ENCODE measurements at places on chromosomes 13 and 19. TPM values are rescaled to one million over a fixed set of nuclear protein-coding genes. Genes with fewer than 3 reads are reported as not detected.

The LILRB2 gene
- 0.61 TPM for total RNA-seq

The APOC1 gene
- total RNA-seq = 28.3 TPM

The WDR62 gene
- 2.1 TPM for total RNA-seq

GRCh38 chr13:48733739-48734335 is 80.1 kb downstream of the CYSLTR2 start:
- no peak for DNase-seq
- H3K27ac ChIP-seq = no peak overlapping the region
- no peaks in the 10 kb centered on the region for H3K36me3 ChIP-seq
- H3K4me3 ChIP-seq = no peak overlapping the region
- no peaks in the 10 kb centered on the region for H3K27me3 ChIP-seq

DNA sequence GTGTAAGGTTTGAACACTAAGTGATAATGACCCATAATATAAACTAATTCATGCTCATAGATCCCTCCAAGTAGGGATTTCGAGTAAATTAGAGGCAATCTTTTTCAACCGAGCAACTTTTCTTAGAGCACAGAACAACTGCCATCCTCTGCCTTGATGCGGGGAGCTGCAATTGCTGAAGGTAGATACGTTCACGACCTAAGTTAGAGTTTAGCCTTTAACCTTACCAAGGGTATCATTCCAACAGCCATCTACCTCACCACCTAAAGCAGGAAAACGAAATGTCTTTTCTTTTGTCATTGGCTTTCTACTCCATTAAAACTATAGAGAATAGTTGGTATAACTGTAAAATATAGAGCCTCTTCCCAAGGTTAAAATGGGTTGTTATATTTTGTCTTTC is 42.2 kb upstream of the NBEA start:
- no peak overlapping the region for H3K27ac ChIP-seq
- no peaks in the 10 kb centered on the region for H3K4me1 ChIP-seq
- H3K36me3 ChIP-seq = no peaks in the 10 kb centered on the region
- H3K27me3 ChIP-seq = no peaks in the 10 kb centered on the region
- DNase-seq = no peak

GRCh38 chr19:30386551-30387143 is 14.5 kb downstream of the ZNF536 start:
- H3K4me3 ChIP-seq = no peak overlapping the region
- no peak for DNase-seq
- H3K27ac ChIP-seq = no peak overlapping the region
- peaks cover 9% of the 10 kb centered on the region for H3K4me1 ChIP-seq
- H3K27me3 ChIP-seq = no peaks in the 10 kb centered on the region

DNA sequence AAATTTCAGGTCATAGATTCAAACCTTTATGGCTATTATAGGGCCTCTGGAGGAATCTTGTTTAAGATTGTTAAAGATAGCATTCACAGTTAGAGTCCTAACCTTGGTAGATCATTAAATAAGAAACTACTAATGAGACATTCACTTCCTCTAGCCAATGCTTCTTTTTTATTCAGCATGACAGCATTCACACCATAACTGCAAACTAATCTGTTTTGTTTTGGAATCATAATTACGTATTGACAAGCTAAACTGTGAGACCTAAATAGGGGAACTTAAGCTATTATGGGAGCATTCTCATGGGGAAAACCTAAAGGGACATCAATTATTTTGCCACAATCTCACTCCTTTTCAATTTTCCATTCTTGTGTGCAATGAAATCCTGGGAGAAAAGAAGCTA is 653.8 kb downstream of the PCDH9 start:
- no peaks in the 10 kb centered on the region for H3K36me3 ChIP-seq
- no peaks in the 10 kb centered on the region for H3K27me3 ChIP-seq
- H3K4me3 ChIP-seq = no peak overlapping the region
- DNase-seq = no peak
- H3K27ac ChIP-seq = no peak overlapping the region

- no peak within 1 kb of the TSS for H3K27ac ChIP-seq
- peaks cover 26% of the 10 kb centered on the region for H3K4me1 ChIP-seq
- no peak for DNase-seq
- H3K4me3 ChIP-seq = no peak within 1 kb of the TSS
- H3K27me3 ChIP-seq = peaks cover 38% of the 10 kb centered on the region
Observed at GRCh38 chr13:24680258-24680920, at the start of gene ATP12A. TSS of gene ATP12A (plus strand) at chr13:24680408. CDS start at chr13:24680744, 336 bp downstream.

The PRR36 gene
- total RNA-seq = 1.9 TPM

DNA sequence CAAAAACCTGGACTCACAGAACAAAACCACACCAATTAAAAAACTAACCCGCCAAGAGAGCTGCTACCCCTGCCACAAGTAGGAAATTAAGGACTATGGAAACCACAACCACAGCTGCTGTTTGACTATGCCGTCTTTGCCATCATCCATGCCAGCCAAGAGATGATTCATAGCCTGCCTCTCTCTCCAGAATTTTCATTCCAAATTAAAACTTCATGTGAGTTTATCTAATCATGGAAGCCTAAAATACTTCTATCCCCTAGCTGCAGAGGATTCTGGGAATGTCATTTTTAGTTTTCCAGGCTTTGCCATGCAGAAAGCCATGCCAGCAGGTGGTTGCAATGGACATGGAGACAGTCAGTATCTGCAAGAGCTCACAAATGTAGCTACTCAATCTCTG is 27.6 kb upstream of the GTF2F2 start:
- no peak for DNase-seq
- no peaks in the 10 kb centered on the region for H3K4me1 ChIP-seq
- H3K4me3 ChIP-seq = no peak overlapping the region
- no peaks in the 10 kb centered on the region for H3K36me3 ChIP-seq

The MIA gene
- total RNA-seq = 7.9 TPM

- DNase-seq = no peak
- H3K27ac ChIP-seq = peak within 1 kb of the TSS; percentile 89
- H3K4me1 ChIP-seq = peaks cover 38% of the 10 kb centered on the region
- H3K4me3 ChIP-seq = peak within 1 kb of the TSS; percentile 92
Observed at GRCh38 chr19:51368366-51369282, at the start of gene CLDND2. TSS of gene CLDND2 (minus strand) at chr19:51369003. CDS start at chr19:51368577, 426 bp downstream.

The TMEM59L gene
- 21.4 TPM for total RNA-seq

- H3K27me3 ChIP-seq = no peaks in the 10 kb centered on the region
- no peak for DNase-seq
- no peak overlapping the region for H3K27ac ChIP-seq
- H3K4me3 ChIP-seq = no peak overlapping the region
- H3K36me3 ChIP-seq = peaks cover 13% of the 10 kb centered on the region
Observed at GRCh38 chr19:58330458-58330857, 3.7 kb downstream of the ZSCAN22 start.

The ZNF274 gene
- total RNA-seq = 18.8 TPM

The SAMD1 gene
- total RNA-seq = 34.9 TPM

The DAZAP1 gene
- total RNA-seq = 22.1 TPM

DNA sequence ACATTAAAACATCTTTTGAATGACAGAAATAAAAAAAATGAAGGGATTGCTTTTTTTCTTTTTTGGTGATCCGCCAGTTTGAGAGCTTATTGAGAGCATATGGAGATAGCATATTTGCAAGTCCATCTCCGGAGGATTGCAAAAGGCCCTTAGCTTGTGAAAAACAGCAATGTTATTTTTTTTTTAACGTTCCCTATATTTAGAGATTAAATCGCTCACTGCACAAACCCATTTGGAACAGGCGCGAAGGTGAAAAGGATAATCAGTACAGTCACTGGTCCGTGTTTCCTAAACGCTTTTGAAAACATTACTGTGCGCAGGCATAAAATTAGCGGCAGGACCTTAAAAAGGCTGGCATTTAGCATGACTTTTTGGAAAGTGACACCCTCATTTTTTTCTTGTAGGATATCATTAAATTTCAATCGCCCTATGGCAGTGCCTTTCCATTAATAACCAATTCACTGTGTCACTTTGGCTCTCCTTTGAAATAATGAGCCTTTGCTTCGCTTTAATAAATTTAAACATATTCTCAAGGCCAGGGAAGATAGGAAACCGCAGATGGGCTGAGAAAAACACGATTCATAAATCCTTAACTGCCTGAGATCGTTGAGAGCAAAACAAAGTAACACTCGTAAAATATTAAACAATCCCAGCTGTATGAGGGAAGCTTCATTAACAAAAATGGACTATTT is 342.2 kb downstream of the DACH1 start:
- DNase-seq = no peak
- H3K36me3 ChIP-seq = no peaks in the 10 kb centered on the region
- no peak overlapping the region for H3K27ac ChIP-seq
- H3K4me3 ChIP-seq = no peak overlapping the region
- H3K4me1 ChIP-seq = no peaks in the 10 kb centered on the region
- H3K27me3 ChIP-seq = no peaks in the 10 kb centered on the region

DNA sequence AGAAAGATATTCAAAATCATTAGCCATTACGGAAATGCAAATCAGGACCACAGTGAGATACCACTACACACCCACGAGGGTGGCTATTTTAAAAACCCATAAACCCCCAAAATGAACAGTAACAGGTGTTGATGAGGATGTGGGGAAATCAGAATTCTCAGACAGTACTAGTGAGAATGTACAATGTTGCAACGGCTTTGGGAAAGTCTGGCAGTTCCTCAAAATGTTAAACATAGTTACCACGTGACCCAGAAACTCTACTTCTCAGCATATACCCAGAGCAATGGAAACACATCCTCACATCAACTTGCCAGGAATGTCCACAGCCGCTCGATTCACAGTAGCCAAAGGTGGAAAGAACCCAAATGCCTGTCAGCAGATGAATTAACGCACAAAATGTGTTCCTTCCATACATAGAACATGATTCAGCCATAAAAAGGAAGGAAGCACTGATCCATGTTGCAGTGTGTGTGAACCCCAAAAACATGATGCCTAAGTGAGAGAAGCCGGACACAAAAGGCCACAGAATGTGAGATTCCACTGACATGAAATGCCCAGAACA is 7.0 kb downstream of the PLVAP start:
- H3K4me3 ChIP-seq = no peak overlapping the region
- no peaks in the 10 kb centered on the region for H3K4me1 ChIP-seq
- DNase-seq = no peak
- no peaks in the 10 kb centered on the region for H3K36me3 ChIP-seq

DNA sequence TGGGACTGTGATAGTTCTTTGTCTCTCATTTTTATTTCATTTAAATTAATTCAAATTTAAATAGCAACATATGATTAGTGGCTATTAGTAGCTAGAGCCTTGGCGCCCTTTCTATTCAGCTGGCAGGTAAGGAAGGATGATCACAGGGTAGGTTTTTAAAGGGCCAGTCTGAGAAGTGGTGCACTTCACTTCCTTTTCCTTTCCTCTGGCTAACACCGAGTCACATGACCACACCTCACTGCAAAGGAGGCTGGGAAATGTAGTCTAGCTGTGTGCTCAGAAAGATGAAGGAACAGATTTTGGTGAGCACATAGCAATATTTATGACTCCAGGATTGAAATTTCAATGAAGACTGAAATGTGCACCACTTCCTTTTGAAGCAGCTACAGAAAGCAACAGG is 128.7 kb downstream of the TSHZ3 start:
- no peaks in the 10 kb centered on the region for H3K4me1 ChIP-seq
- H3K27me3 ChIP-seq = no peaks in the 10 kb centered on the region
- H3K4me3 ChIP-seq = no peak overlapping the region
- H3K36me3 ChIP-seq = no peaks in the 10 kb centered on the region

GRCh38 chr19:5103061-5103701 is 134.3 kb downstream of the KDM4B start:
- no peak overlapping the region for H3K4me3 ChIP-seq
- no peaks in the 10 kb centered on the region for H3K27me3 ChIP-seq
- DNase-seq = no peak
- H3K36me3 ChIP-seq = peaks cover 44% of the 10 kb centered on the region

- H3K4me1 ChIP-seq = no peaks in the 10 kb centered on the region
- no peak overlapping the region for H3K27ac ChIP-seq
- H3K27me3 ChIP-seq = no peaks in the 10 kb centered on the region
- DNase-seq = no peak
- no peak overlapping the region for H3K4me3 ChIP-seq
- H3K36me3 ChIP-seq = no peaks in the 10 kb centered on the region
Observed at GRCh38 chr13:57409121-57409520, 222.4 kb upstream of the PCDH17 start.

The ZFP14 gene
- 17.5 TPM for total RNA-seq

GRCh38 chr13:98827449-98827848 is 75.0 kb upstream of the SLC15A1 start:
- H3K27ac ChIP-seq = no peak overlapping the region
- no peaks in the 10 kb centered on the region for H3K27me3 ChIP-seq

DNA sequence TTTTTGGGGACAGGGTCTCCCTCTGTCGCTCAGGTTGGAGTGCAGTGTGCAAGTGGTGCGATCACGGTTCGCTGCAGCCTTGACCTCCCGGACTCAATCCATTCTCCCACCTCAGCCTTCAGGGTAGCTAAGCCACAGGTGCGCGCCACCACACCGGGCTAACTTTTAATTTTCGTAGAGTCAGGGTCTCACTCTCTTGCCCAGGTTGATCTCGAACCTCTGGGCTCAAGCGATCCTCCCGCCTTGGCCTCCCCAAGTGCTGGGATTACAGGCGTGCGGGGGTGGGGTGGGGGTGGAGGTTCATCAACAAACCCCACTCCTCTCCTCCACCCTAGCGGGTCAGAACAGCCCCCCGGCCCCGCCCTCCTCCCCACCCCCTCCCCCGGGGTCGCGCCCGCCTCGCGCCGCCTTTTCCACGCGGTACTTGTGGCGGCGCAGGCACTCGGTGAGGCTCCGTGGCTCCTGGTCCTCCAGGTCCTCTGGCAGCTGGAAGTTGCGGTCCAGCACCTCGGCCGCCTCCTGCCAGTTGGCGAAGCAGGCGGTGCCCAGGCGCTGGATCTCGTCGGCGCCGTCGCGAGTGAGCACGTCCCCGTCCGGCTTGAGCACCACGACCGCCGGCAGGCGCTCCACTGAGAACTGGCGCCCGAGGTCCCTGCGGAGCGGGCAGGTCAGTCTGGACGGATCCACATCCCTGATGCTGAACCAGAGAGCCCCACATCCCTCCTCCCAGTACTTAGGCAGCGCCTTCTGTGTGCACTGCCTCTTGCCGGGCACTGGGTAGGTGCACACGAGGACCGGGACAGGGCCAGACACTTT is 5.2 kb downstream of the NXNL1 start:
- no peak for DNase-seq
- H3K27ac ChIP-seq = no peak overlapping the region
- no peak overlapping the region for H3K4me3 ChIP-seq
- H3K36me3 ChIP-seq = no peaks in the 10 kb centered on the region
- H3K27me3 ChIP-seq = peaks cover 50% of the 10 kb centered on the region

DNA sequence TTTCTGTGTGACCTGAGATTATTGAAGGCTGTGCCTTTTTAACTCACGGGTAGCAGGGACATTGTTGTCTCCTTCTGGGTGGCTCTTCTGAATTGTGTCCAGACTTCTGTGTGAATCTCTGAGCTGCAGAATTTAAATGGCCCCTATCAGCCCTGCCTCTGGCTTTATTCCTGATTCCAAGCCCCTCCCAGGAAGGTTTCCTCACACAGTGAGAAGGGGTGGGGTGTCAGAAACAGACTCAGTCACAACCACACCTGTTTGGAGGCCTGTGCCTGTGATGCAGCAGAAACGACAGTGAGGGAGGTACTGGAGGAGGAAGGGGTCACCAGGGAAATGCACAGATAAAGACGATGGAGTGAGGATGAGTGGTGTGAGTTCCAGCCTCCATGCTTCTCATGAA is at the start of gene CLC:
CLC (minus strand) TSS at position 139 of the 400 bp plus-strand sequence; CDS start at position 62, 77 bp downstream.
- no peak within 1 kb of the TSS for H3K27ac ChIP-seq
- H3K4me1 ChIP-seq = no peaks in the 10 kb centered on the region
- H3K27me3 ChIP-seq = no peaks in the 10 kb centered on the region
- no peak within 1 kb of the TSS for H3K4me3 ChIP-seq
- no peaks in the 10 kb centered on the region for H3K36me3 ChIP-seq
